ENCODE measurements at places on chromosomes 3 and 15.

DNA sequence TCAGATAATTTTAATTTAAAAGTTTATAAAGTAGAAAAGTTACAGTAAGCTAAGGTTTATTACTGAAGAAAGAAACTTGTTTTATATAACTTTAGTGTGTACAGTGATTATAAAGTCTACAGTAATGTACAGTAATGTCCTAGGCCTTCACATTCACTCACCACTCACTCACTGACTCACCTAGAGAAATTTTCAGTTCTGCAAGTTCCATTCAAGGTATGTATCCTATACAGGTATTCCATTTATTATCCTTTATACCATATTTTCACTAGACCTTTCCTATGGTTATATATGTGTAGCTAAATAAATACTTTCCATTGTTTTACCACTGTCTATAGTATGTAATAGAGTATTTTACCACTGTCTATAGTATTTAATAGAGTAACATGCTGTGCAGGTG is 33.2 kb upstream of the MME start:
- no peak for DNase-seq

DNA sequence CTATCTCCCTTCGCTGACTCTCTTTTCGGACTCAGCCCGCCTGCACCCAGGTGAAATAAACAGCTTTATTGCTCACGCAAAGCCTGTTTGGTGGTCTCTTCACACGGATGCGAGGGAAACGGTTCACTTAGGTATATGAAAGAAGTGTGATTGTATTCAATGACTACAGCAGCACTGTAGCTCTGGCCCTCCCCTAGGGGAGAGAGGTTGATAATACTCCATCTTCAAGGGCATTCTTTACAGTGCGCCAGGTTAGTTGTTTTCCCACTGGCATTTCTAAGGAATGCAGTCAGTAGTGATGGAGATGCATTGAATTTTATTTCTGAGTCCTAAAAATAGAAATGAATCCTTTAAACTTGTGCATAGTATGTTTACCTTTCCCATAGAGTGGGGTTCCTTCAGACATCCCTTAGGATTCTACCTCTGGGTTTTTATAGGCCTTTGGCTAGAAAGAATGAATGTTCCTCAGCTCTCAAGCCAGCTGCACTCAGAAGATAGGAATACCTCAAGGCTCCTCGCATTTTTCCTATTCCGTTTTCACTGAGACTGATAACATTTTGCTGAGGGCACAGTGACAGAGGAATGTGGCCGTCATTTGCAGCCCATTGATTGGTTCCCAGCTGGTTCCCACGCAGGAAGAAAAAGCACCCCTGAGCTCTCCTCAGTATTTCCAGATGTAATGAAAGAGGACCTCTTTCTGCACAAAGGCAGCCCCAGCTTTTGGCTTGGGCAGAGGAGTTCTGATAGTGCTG is 131.8 kb upstream of the C2CD4B start:
- DNase-seq, result no peak

DNA sequence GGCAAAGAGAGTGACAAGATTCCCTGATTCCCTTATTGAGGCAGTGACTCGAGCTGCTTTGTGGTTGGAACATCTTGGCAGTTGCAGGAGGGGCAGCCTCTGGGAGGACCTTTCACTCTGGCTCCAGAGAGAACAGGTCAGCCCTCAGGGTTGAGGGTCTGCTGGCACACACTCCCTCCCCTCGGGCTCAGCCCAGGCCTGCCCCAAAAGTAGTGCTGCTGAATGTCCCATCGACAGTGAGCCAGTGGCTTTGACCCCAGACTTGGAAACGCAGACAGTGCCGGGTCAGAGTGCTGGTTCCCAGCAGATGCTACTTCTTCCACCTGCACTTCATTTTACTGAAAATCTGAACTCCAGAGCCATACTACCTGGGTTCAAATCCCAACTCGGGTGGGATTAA is 25.6 kb upstream of the ATP2B2 start:
- DNase-seq, result no peak

DNA sequence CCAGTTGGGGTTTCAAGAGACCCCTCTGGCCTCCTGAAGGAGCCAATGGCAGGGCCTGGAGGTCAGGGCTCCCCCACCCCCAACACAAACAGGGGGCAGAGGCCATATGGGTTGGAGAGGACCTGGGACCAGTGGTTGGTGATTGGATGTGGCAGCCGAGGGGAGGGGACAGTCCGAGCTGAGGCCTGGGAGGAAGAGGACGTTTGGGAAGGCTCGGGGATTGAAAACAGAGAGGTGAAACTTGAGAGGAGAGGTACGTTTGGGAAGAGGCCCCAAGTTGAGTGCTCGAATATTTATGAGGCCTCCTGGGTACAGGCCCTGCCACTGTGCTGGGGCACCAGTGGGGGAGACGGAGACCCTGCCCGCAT is 53.7 kb downstream of the DNAJB8 start:
- no peak for DNase-seq

DNA sequence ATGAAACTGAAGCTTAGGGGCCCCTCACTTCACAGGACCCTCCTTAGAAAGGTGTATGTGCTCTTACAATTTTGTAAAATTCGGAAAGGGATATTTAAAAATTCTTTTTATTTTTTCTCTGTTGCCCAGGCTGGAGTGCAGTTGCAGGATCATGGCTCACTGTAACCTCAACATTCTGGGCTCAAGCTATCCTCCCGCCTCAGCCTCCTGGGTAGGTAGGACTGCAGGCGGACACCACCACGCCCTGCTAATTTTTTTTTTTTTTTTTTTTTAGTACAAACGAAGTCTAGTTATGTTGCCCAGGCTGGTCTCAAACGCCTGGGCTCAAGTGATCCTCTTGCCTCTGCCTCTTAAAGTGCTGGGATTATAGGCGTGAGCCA is 45.1 kb upstream of the SPATA12 start:
- DNase-seq, result no peak
